ENCODE measurements at places on chromosomes 16 and 17. TPM values are rescaled to one million over a fixed set of nuclear protein-coding genes. Genes with fewer than 3 reads are reported as not detected.
A peak's percentile ranks its signal among the peaks of the same experiment; 100 is the strongest.

MTSS2 gene
- total RNA-seq, result 142 TPM

C17orf67 gene
- 9.4 TPM for total RNA-seq

DNA sequence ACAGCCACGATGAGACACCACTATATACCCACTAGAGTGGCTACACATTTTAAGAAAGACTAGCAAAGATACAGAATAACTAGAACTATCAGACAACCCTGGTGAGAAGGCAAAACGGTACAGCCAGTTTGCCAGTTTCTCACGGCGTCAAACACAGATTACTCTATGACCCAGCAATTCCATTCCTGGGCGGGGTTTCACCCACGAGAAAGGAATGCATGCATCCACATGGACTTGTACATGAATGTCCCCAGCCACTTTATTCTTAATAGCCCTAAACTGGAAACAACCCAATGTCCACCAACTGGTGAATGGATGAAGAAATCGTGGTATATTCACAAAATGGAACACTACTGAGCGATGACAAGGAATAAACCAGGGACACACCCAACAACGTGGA is 74.5 kb downstream of the MYH10 start:
- DNase-seq, result no peak
- H3K4me1 ChIP-seq, result no peaks in the 10 kb centered on the region
- no peak overlapping the region for H3K27ac ChIP-seq

GRCh38 chr17:43372273-43372911 is 26.4 kb upstream of the ARL4D start:
- H3K27ac ChIP-seq, result peak overlapping the region; percentile 31
- peak; percentile 54 for DNase-seq
- H3K4me3 ChIP-seq, result no peak overlapping the region
- no peaks in the 10 kb centered on the region for H3K36me3 ChIP-seq
- H3K4me1 ChIP-seq, result no peaks in the 10 kb centered on the region

- H3K27ac ChIP-seq, result no peak overlapping the region
- no peaks in the 10 kb centered on the region for H3K27me3 ChIP-seq
- peaks cover 23% of the 10 kb centered on the region for H3K4me1 ChIP-seq
- no peak overlapping the region for H3K4me3 ChIP-seq
Measured at GRCh38 chr16:30764086-30764485, 2.0 kb downstream of the RNF40 start.

All from uterus (tissue), 4 donors.